ENCODE measurements at places on chromosomes 6 and 20. TPM values are rescaled to one million over a fixed set of nuclear protein-coding genes. Genes with fewer than 3 reads are reported as not detected.

The RIMS4 gene
- total RNA-seq: 3.2 TPM

The SOX4 gene
- 20.0 TPM for total RNA-seq

The BPIFB2 gene
- not detected for total RNA-seq

The TXLNB gene
- 1.3 TPM for total RNA-seq

The GSTA3 gene
- not detected for total RNA-seq

The ZC2HC1B gene
- total RNA-seq: not detected

The CLDN20 gene
- not detected for total RNA-seq

The NHLRC1 gene
- total RNA-seq: 2.3 TPM

The TTI1 gene
- total RNA-seq: 16.3 TPM

The GINM1 gene
- total RNA-seq: 50.8 TPM

The CDH26 gene
- total RNA-seq: 8.8 TPM

The IRF4 gene
- total RNA-seq: 3.7 TPM

The FILIP1 gene
- 21.6 TPM for total RNA-seq

The ISM1 gene
- total RNA-seq: 4.1 TPM

The BPI gene
- not detected for total RNA-seq

The DDX43 gene
- 2.5 TPM for total RNA-seq

The UTRN gene
- 316 TPM for total RNA-seq
